ENCODE measurements at places on chromosomes 11 and 22.

DNA sequence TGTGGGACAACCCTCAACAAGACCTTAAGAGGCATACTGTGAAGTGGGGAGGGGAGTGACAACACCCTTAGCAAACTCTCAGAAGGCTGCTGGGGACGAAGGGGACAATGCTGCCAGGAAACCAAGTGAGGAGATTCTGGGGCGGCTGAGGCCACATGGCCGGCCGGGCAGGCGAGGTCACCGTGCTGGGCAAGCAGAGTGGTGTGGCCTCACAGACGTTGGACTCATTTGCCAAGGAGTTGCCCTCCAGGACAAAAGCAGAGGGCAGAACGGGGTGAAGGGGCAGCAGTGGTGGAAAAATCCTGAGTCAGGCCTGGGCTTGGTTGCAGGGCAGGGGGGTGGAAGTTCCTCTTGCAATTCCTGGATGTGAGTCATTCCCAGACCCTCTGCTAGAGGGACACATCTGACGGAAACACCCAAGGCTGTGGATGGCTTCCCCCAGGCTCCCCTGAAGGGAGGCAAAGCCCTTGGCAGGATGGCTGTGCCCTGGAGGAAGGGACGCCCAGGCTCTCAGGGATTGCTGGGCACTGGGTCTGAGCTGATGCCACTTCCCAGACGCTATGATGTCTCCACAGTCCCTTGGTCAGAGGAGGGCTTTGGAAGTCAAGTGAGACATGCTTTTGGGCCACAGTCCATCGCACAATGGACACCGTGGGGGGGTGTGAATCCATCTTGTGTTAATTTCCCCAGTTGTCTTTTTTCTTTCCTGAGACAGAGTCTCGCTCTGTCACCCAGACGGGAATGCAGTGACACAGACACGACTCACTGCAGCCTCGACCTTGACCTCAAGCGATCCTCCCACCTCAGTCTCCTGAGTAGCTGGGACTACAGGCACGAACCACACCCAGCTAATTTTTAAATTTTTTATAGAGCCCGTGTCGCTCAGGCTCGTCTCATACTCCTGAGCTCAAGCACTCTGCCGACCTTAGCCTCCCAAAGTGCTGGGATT, 16.2 kb upstream of the SHANK3 start:
- DNase-seq, result no peak

DNA sequence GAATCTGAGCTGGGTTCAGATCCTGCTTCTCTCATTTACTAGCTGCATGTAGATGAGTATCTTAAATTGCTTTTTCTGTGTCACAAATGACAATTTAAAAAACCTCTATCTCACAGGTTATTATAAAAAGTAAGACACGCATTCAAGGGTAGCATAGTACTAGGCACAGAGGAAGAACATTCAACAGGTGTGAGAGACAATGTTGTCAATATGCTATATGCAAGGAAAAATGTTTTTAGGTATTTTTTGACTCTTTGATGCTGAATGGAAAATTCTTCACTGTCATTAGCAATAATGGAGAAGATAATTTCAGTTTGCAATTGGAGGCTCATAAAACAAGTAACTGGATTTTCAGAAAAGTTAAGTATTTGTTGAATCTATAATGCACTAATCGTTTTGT, 81.6 kb downstream of the PIWIL4 start:
- no peak for DNase-seq

GRCh38 chr11:85844439-85845123, 10.6 kb upstream of the CCDC83 start:
- DNase-seq, result no peak

- no peak for DNase-seq
Observed at GRCh38 chr11:33912405-33913361, 20.8 kb upstream of the LMO2 start.

GRCh38 chr11:85822814-85823213, 11.9 kb upstream of the SYTL2 start:
- DNase-seq, result no peak

DNA sequence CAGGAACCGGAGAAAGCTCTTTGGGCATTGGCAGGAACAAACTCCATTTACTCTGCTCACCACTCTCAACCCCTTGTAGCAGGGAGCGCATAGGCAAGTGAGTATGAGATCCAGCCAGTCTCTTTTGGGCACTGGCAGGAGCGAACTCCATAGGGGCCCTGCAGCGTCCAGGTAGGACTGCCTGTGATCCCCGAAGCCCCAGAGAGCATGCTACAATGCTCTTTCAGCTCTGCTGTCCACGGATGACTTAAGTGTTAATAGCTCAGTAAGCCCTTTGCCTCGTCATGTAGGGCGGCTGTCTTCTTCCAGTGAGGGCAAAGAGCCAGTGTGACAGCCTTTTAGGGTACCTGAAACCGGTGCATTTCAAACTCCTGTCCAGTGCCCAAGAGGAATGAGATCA, 1525.6 kb upstream of the RAG2 start:
- no peak for DNase-seq

- DNase-seq, result no peak
Observed at GRCh38 chr11:72010529-72011233, 12.0 kb downstream of the IL18BP start.

- no peak for DNase-seq
Observed at GRCh38 chr11:44266056-44266780, 43.7 kb downstream of the ALX4 start.

- no peak for DNase-seq
Observed at GRCh38 chr22:48092866-48093265, 1330.4 kb downstream of the TBC1D22A start.

All from activated naive CD4-positive, alpha-beta T cell treated with Interleukin-2 at 50 U/mL for 16 hours (primary cell).